ENCODE measurements at places on chromosomes 7 and 10.
A peak's percentile ranks its signal among the peaks of the same experiment; 100 is the strongest.

GRCh38 chr7:107506674-107507339 is 37.0 kb downstream of the GPR22 start:
- DNase-seq: no peak

DNA sequence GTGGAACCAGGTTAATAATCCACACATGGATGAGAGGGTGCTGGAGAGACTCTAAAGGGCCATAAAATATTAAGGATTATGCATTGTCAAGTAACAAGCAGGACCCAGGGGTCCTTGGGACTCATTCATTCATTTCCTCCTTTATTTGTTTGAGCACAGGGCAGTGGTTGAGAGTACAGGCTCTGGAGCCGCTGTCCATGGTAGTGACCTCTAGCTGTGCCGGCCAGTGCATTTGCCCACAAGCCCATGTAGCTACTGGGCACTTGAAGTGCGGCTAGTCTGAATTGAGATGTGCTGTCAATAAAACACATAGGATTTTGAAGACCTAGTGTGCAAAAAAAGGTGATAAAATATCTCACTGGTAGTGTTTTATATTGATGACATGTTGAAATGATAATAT is 137.6 kb downstream of the C10orf105 start:
- DNase-seq: no peak

- no peak for DNase-seq
These were observed 58.8 kb downstream of the DIP2C start for GRCh38 chr10:630581-631073.

GRCh38 chr7:70193514-70193913 is 595.2 kb downstream of the AUTS2 start:
- peak; percentile 12 for DNase-seq

DNA sequence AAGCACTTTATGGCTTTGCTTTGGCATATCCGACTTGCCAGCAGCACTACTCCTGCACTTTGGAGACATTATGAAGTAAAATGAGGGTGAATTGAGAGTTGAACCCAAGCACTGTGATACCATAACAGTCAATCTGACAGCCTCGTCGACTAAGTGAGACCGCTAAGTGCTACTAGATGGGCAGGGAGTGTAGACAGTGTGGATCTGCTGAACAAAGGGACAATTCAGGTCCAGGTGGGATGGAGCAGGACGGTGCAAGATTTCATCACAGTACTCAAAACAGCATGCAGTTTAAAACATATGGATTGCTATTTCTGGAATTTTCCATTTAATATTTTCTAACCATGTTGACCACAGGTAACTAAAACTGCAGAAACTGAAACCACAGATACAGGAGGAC is 20.8 kb upstream of the PRTFDC1 start:
- no peak for DNase-seq

DNA sequence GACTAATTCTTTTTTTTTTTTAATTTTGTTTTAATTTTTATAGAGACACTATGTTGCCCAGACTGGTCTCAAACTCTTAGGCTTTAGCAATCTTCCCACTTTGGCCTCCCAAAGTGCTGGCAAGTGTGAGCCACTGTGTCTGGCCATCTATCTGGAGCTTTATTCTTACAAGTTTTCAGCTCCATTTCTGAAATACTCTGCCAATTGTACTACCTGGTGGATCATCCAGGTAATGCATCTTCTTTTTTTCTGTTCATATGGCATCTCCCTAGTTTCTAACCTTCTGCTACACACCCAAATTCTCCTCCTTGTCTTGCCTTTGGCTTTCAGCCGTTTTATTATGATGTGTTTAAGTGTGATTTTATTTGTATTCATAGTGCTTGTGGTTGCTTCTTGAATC is 40.2 kb downstream of the ZNF365 start:
- peak; percentile 10 for DNase-seq

DNA sequence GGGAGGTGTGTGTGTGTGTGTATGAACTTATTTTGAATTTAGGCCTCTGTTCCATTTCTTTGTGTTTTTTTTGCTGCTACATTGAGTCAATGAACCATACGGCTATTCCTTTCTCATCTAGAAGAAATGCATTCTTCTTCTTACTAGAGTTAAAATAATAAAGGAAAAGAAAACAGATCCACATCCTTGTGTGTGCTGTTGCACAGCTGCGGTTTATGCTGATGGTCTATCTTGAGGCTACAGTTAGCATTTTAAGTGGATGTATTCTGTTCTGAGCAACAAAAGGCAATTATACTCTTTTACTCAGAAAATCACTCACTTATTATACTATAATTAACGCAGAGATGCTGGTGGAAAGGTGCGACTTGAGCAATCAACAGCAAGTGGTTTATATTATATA is 615.0 kb upstream of the MBL2 start:
- DNase-seq: no peak

GRCh38 chr10:75772153-75772887 is 340.9 kb downstream of the LRMDA start:
- DNase-seq: peak; percentile 44

DNA sequence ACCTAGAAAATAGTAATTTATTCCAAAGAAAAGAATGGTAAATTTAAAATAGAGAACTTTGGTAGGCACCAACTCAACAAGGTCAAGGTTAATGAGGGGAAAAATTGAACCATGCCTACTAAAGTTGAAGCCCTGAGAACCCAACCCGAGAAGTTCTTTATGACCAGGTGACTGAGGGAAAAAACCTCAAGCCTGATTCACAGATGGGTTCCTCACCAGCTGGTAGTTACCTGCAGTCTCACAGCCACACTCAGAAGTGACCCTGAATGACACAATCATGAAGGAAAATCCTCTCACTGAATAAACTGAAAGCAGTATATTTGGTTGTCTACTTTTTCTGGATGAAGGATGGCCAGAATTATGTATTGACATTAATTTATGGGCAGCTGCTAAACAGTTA is 7.0 kb downstream of the C10orf67 start:
- no peak for DNase-seq

GRCh38 chr10:70694418-70695141 is 22.3 kb downstream of the ADAMTS14 start:
- no peak for DNase-seq

DNA sequence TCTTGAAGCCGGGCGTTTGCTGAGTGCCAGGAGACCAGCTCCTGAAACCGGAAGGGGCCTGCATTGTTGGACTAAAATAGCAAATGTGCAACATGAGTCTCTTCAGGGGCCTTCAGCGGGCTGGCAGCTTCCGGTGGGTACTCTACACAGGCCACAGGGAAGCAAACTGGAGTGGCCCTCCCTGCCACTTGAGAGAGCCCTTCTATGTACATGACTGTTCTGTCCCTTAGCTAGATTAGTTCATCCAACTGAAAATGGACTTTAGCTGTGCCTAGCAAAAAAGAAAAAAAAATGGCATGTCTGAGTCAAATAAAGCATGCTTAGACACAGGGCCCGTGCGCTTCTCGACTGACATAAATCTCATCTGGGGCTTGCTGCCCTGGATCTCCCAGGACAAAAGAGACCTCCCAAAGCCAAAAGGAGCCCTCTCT is 115.3 kb upstream of the TCF7L2 start:
- DNase-seq: no peak
